LHCN-M2 (cell line): ENCODE measurements at places on chromosomes 3 and 15.

DNA sequence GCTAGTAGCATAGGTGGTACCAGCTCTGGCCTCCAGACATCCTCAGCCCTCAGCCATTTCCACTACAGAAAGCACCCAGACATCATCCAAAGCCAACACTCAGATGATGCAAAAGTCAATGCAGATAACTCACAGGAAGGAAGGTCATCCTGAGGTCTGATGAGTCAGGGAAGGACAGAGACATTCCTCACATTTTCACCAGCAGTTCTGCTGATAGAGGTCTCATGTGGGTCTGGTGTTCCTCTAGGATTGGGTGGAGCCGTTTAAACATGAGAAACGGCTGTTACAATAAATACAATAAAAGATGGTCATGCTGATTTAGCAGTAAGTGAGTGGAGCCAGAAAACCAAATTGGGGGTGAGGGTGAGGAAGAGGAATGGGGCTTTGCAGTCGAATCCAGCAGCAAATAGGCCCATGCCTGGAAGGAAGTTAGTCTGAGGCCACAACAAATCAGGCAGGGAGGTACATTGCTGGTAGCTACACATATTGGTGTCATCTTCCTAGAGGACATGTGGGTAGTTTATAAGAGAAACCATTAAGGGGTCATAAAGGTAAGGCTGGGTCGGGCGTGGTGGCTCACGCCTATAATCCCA lies 33.3 kb upstream of the FLNB start:
- DNase-seq, result peak; percentile 98

GRCh38 chr3:127660621-127661251 lies 12.0 kb upstream of the ABTB1 start:
- DNase-seq, result no peak

GRCh38 chr3:45541326-45542321 lies 52.9 kb upstream of the LIMD1 start:
- DNase-seq, result no peak

DNA sequence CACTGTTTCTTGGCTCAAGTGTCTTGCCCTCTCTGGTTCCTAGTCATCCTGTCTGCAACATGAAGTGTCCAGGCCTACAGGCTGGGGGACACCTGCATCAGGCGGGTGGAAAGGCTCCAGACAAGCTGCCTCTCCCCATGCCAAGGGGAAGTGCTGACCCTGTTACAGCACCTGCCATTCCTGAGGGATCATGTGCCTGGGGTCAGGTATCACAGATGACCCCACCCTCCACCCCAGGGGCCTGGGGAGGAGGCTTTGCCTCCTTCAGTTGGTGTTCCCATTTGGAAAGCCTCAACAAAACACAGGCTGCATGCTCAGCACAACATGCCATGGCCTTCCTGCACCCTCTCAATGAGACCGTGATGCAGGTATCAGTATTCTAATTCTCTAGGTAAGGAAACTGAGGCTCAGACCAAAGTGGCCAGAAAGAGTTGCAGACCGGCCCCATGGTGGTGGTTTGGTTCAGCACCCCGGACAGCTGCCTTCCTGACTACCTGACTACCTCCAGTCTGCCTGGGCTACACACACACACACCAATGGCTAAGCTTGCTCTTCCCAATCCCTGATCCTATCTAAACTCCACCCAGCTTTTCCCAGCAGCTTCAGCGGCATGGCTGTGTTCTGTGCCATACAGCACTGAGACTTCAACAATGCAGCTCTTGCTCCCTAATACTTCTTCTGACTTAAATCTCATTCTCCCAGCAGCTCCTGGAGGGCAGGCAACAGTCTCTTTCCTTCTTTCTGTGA lies 69.7 kb upstream of the LINGO1 start:
- DNase-seq, result peak; percentile 3

DNA sequence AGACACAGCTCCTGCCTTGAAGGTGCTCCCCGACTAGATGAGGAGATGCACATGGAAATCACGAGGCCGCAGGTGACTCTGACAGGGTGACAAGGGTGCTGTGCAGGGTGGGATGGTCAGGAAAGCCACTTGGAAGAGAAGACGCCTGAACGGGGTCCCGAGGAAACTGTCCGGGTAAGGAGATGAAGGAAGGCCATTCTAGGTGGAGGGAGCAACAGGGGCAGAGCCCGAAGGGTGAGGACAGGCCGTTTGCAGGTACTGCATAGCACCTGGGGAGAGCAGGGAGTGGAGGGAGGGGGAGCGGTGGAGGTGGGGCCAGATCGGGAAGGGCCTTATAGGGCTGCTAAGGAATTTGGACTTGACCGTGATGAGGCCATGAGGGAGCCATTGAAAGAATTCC lies 105.6 kb upstream of the DLG1 start:
- DNase-seq, result no peak

GRCh38 chr15:69014454-69014853 lies at the start of gene NOX5:
NOX5 (plus strand) TSS chr15:69014695; CDS start chr15:69014736, 41 bp downstream.
- DNase-seq, result peak; percentile 40

GRCh38 chr3:4841225-4841624 lies 138.0 kb upstream of the BHLHE40 start:
- no peak for DNase-seq

DNA sequence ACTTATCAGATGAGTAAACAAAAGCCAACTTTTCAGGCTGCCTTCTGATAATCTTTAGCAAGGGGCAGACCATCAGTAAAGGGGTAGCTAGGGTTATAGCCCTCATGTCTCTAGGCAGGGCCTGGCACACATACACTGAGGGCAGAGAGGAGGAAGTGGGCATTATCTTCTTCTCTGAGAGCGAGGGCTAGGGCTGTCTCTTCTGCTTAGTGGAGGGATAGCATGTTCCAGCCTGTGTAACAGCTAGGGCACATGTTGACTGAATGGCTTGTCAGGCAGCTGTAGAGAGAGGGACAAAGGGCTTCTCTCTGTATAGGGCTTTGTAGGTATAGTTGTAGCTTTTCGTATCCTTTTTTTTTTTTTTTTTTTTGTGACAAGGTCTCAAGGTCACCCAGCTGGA lies 17.8 kb downstream of the CRTC3 start:
- DNase-seq, result no peak

GRCh38 chr3:184174646-184175492 lies at the start of gene AP2M1:
AP2M1 (plus strand) TSS chr3:184174855; CDS start chr3:184176994, 2,139 bp downstream.
- DNase-seq, result peak; percentile 99

DNA sequence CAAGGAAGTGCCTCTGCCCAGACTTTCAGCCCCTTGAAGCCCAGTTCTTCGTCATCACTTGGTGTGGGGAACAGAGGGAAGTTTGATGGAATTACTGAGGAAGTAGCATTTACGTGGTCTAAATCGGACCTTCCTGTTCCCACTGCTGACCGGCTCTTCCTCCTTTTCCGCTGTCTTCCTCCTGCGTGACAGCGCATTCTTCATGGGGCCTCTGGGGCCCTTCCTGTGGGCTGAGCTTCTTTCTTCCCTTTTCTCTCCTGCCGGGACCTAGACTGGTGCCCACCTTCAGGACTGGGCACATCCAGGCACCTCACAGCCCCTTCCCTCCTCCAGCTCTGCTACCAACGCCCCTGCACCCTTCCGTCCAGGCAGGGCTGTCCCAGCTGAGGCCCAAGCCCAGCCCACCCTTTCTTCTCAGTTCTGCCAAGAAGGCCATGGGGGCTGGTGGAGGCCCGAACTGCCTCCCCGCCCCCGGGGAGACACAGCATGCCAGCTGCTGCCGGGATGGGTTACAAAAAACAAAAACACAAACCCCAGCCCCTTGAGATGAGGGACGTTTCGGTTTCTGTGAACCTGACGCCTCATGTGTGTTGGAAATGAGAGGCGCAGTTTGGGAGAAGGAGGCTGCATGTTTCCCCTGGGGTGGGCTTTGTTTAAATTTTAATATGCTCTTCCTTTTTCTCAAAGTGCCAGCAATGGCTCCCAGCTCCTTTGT lies 19.1 kb downstream of the ZNF710 start:
- DNase-seq, result no peak

DNA sequence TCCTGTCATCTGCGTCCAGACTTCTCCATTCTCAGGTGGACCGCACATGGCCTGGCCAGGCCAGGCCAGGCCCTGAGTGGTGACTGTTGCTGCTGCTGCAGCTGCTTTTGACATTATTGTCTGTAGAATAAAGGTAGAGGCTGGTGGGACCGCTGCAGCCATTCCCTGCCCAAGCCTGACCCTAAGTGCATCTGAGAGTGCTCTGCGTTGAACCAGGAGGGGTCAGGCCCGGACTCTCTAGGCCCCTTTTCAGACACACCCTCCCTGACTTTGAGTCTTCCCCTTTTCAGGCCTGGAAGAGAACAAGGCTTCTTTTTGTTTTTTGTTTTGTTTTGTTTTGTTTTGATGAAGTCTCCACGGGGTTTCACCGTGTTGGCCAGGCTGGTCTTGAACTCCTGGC lies 54.6 kb upstream of the FLNB start:
- DNase-seq, result no peak

DNA sequence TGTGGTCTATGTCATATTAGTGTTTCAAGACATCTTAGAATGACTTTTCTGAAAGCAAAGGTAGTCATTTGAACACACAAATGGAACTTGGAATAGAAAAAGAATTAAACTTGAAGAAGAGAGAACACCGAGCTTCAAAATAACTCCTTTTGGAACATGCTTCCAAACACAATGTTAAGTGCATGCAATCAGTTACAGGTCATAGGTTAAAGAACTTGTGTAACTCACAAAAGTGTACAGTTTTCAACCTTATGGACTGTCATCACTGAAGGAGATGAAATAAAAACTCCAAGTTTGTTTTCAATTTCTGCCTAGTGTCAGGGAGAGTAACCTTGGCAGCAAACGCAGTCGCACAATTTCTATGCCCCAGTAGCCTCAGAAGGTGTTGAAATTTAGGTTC lies 192.9 kb upstream of the NECTIN3 start:
- DNase-seq, result no peak

DNA sequence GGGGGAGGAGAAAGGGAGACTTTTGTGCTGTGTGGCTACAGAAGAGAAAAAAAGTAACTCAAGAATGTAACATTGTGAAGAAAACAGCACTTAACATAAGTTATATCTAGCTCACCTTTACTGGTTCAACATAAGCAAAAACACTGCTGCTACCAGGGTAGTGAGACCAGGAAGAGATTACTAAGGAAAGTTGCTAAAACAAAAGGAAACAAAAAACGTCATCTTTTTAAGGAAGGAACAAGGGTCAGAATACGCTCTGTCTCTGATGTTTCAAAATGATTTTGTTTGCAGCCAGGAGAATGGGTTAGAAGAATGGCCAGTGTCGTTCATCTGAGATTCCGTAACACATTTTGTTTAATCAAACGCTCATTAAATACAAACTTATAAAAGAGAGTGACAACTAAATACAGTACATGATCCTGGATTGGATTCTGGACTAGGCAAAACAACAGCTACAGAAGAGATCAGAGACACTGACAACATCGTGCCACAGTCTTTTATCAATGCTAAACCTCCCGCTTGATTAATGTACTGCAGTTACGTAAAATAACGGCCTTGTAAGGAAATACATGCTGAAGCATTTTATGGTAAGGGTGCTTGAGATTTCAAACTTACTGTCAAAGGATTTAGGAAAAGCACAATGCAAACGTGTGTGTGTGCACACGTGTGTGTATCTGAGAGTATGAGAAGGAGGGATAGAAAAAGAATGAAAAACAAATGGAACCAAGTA lies 67.7 kb downstream of the FOXP1 start:
- DNase-seq, result no peak

- DNase-seq, result no peak
These were observed 1.2 kb upstream of the LARS2 start for GRCh38 chr3:45387171-45387570.

GRCh38 chr3:52779011-52779836 lies 1.8 kb downstream of the ITIH1 start:
- no peak for DNase-seq

DNA sequence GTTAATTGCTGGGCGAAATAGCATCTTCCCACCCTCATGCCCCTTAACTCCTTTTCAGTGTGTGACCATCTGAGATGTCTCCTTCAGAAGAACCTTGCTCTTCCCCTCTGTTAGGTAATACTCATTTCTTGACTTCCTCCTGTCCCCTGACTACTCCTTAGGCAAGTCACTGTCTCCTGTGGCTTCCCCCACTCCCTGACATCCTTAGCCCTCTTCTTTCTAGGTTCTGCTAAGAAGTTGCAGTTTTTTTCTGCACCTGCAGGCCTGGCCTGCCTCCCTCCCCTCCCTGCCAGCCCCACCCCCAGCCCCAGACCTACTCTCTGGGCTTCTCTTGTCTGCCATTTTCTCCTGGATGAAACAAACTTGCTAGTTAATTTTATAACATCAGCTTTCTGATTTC lies 15.2 kb upstream of the EID1 start:
- DNase-seq, result no peak

GRCh38 chr3:66997560-66998112 lies 471 bp upstream of the KBTBD8 start:
- DNase-seq, result peak; percentile 64

DNA sequence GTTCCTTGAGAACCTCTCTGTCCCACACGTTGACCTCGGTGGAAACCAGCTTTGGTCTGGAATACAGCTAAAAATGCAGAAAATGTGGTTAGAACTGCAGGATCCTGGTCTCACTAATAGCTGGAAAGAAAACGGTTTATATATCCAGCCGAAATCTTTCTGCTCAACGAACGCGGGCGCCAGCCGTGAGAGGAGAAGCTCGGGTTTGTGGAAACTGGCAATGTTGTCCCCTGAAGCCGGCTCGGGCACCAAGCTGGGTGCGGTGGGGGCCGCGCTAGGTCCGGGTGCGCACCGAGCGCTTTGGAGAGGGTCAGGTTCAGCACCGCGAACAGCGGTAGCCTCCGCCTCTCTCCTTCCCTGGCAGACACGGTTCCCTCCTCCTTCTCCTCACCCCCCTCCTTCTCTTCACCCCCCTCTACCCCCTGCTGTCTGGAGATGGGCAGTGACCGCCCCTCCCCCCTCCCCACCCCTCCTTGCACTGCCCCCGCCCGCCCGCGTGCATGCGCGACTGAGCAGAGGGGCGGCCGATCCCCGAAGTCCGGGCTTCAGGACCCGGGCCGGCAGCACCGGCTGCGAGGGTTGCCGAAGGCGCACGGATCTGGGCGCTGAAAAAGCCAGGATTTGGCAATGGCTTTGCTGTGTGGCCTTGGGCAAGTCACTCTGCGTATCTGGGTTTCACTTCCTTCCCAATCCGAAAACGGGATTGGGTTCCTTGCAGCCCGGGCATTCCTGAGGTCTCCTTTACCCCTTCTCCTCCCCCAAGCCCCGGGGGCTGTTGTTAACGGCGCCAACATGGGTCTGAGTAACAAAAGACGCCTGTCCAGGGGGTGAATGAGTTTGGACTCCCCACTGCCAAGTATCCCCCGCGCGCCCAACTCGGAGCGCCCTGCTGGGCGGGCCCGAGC lies at the start of gene SKOR1:
Gene SKOR1, plus strand, starts transcription at position 534 of the 905 bp plus-strand sequence. Its CDS starts 94 bp downstream, at position 628.
- DNase-seq, result peak; percentile 17

DNA sequence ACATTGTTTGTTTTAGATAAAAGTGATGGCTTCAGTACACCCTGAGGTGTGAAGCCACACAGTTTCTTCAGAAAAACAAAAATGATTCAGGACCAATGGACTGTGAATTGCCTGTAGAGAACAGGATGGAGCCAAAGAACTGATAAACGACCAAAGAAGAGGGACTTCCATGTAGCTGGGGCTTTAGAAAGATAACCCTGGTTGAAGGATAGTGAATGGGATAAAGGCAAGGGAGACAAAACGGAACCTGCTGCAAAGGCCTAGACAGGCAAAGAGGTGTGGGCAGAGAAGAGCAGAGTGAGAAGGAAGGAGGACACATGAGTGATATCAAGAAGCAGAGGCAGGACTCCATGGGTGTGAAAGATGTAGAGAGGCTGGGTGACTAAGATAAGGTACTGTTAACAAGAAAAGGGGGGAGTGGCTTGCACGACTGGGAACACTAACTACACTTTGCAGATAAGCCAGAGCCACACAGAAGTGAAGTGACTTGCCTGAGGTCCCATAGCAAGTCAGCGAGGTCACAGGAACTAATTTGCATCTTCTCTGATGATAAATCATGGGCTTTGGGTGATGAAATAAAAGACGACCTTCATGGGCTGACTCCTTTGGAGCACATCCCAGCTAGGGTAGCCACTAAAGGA lies 44.3 kb downstream of the RAB6B start:
- no peak for DNase-seq
